CD4-positive, alpha-beta T cell treated with Interleukin-1 beta for 1 hour (primary cell): ENCODE measurements at places on chromosomes 2 and 18.
A peak's percentile ranks its signal among the peaks of the same experiment; 100 is the strongest.

- no peak for DNase-seq
Measured at GRCh38 chr2:43218155-43218701, 8.2 kb downstream of the ZFP36L2 start.

DNA sequence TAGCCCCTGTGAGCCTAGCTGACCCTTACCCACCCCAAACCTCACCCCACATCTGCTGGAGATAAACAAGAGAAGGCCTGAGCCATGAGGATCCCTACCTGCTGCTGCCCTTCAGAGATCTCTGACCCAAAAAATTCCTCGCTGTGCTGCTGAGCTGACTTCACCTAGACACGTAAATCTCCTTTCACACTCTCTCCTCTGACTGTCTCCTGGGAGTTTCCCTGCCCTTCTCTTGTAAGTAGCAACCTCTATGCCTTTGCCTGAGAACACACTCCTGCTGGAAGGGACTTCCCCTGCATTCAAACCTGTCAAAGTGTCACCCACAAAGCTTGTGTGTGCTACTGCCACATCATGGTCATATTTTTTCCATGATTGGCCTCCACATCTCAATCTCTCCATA, 134.2 kb upstream of the NOL4 start:
- DNase-seq, result no peak

DNA sequence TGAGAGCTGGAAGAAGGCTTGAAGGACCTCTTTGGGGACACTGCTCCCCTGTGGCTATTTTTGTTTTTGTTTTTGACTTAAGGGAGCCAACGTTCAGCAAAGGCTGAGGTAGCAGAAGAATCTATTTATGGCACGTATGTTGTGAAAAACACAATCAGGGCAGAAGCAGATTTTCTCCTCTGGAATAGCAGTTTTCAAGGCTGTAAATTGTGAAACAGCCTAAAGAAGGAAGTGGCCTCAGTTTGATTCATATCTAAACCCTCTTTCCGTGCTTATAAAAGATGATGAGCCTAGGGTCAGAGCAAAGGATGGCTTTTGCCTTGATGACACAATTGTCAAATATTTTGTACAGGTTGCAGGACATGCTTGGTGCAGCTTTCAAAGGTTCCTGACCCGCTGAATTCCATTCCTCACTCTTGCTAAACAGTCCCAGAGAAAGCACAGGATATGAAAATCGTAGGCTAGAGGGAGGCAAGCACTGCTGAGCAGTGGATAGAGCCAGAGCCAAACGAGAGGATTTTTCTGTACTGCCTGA, 106.2 kb upstream of the DLX2 start:
- DNase-seq, result no peak

GRCh38 chr2:226211439-226211838, 588.2 kb downstream of the IRS1 start:
- no peak for DNase-seq

DNA sequence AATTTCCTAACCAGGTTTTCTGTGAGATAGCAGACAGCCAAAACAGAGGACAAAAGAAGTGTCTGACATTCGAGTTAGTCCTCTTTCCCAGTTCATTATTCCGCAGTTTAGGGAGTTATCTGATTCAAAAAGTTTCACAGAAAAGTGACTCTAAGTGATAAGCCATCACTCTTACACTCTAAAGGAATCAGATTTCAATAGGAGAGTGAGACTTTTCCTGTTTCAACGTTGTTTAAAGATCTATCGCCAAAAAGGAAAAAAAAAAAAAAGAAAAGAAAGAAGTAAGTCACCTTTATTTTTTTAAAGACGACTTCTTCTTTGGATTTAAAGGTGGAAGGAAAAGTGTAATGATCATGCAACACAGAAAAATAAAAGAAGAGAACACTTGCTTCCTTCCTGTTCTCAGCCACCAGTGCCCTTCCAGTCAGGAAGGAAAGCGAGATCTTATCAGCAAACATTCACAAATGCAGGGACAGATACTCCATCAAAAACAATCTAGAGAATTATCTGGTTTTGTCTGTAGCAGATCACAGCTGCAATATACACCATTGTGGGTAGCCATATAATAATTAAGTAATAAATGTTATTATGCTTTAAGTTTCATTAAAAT, 49.8 kb downstream of the TFPI start:
- DNase-seq, result no peak

GRCh38 chr18:36451454-36452251, 154.1 kb downstream of the FHOD3 start:
- no peak for DNase-seq

GRCh38 chr2:240718896-240719490, 27.3 kb downstream of the AQP12A start:
- no peak for DNase-seq

DNA sequence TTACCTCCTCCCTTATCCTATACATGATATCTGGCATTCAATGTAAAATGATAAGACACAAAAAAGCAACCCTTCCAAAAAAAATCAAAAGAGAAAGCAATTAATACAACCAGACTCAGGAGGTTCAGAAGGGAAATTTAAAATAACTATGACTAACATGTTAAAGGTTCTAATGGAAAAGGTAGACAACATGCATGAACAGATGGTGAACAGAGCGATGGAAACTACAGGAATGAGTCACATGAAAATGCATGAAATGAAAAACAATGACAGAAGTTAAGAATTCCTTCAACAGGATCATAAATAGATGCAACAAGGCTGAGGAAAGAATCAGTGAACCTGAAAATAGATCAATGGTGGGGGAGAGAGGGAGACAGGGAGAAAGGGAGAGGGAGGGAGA, 26.1 kb upstream of the ERCC3 start:
- no peak for DNase-seq

- DNase-seq, result no peak
Measured at GRCh38 chr2:10326151-10326616, 23.5 kb downstream of the HPCAL1 start.

- peak; percentile 82 for DNase-seq
Measured at GRCh38 chr2:73984922-73985307, 205 bp downstream of the TET3 start.

DNA sequence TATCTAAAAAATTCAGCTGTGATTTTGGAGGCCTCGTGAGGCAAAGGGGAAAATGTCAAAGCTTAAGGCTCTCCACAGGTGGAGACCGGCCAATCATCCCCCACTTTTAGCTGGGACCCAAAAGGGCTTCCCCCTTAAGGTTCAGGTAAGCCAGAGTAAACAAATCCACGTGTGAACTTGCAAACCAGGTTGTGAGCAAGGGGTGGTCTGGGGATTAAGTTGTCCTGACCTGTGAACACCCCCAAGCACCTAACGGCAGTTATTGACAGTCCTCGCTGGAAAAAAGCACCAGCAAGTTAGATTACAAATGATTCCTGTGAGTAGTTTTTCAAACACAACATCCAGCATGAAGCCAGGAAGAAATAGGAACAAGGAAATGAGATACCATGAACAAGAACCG, 42.9 kb downstream of the MYO7B start:
- no peak for DNase-seq

DNA sequence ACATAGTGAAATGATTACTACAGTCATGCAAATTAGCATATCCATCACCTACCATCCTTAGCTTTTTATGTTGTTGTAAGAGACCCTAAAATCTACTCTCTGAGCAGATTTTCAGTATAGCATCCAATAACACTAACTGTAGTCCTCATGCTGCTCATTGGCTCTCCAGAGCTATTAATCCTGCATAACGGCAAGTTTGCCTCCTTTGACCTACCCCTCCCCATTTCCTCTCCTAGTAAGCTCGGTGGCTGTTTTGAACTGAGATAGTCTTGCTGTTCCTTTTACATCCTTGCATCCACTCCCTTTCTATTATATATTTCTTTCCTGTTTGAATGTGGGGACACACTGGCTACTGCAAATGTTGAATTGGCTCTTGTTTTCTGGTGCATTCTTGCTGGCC, 481.5 kb downstream of the TSN start:
- no peak for DNase-seq

DNA sequence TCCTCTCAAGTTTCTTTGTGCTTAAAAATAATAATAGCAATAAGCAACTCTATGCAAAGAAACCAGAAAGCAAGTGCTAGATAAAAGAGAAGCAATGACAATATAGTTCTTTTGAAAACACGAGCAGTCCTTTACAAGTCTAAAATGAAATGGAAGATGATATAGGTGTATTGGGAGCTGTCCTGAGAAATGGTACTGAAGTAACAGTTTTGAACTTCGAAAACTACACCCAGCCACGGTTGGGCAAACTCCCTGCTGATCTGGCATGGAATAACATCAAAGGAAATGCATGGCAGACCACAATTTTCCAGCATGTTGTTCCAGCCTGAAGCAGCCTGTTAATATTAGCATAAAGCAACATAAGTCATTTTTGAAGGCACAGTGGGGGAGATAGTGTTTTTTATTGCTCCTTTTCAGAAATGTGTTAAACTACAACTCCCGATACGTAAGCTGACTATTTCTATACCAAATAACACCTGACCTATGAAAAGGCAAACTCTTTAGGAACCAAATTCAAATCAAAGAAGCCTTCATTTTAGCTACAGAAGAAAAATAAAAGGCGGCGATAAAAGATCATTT, 596.1 kb upstream of the KLHL29 start:
- no peak for DNase-seq

DNA sequence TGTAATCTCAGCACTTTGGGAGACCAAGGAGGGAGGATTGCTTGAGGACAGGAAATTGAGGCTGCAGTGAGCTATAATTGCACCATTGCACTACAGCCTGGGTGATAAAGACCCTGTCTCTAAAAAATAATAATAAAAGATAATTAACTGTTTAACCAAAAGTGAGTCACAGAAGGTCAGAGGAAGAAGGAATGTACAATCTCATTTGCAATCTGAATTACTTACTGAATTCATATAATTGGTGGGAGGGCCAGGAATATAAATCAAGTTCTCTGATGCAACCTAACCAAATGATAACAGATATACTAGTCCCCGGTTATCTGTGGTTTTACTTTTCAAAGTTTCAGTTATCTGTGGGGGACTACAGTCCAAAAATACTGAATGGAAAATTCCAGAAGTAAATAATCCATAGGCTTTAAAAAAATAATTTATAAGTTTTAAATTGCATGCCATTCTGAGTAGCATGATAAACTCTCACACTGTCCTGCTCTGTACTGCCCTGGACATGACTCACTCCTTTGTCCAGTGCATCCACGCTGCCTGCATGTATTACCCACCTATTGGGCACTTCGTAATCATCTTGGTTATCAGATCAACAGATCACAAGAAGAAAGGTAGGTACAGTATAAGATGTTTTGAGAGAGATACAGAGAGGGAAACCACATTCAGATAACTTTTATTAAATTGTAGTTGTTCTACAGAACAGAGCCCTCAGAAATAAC, 12.8 kb upstream of the MATN3 start:
- DNase-seq, result no peak

- no peak for DNase-seq
Measured at GRCh38 chr2:222248818-222249217, 50.0 kb downstream of the PAX3 start.

GRCh38 chr18:11714244-11714918, 25.3 kb downstream of the GNAL start:
- DNase-seq, result no peak

- DNase-seq, result no peak
Measured at GRCh38 chr2:47014564-47015051, 99.0 kb upstream of the MCFD2 start.

DNA sequence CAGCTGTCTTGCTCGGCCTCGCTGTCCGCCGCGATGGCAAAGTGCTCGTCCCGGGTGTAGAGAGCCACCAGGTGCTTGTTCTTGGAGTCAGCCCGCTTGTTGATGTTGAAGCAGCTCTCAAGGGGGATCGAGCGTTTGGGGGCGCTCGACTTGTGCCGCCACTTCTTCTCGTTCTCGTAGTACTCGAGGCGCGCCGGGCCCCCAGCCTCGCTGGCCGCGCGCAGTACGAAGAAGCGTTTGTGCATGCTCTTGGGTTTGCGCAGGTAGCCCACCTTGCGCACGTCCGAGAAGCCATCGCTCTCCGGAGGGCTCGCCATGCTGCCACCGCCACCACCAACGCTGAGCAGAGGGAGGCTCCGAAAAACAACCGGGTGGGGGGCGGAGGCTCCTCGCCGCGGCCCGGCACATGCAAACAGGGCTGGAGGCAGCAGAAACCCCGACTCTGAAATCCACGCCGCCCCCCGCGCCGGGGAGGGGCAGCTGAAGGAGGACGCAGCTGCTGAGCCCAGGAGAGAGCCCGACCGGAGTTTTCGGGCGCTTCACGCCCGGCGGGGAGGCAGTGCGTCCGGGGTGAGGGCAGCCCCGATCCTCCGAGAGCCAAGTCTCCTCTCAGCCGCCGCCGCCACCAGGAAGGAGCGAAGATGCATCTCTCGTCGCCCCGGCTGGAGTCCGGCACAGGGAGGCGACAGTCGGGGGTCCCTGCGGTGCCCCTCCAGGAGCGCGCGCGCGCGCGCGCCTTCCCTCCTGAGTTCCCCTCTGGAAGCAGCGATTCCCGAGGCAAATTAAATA, 1.0 kb downstream of the IRS1 start:
- peak; percentile 31 for DNase-seq

GRCh38 chr2:234164493-234165413, 114.3 kb downstream of the SPP2 start:
- DNase-seq, result peak; percentile 78

GRCh38 chr2:208334230-208334629, 68.2 kb downstream of the PIKFYVE start:
- no peak for DNase-seq

DNA sequence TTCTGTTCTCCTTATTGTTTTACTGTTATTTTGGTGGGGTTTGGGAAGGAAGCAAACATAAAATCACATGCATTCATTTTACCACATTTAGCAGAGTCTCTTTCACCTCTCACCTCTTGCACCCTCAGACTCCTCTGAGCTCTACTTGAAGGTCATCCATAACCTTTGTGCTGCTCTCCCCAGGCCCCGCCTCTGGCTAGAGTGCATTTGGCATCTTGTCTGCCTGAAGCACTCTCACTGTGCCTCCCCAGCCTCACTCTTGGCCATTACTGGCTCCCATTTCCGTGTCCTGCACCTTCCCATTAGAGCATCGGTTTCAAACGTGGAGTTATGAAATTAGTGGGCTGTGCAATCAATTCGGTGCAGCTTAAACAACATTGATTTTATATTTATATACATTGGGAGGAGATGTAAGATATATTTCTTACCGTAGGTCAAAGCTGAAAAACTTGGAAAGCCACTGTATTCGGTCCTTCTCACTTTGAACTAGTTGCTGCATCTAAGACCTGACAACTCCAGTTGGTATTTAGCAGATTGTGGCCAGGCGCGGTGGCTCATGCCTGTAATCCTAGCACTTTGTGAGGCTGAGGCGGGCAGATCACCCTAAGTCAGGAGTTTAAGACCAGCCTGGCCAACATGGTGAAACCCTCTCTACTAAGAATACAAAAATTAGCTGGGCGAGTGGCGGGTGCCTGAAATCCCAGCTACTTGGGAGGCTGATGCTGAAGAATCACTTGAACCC, 6.9 kb upstream of the ZFAND2B start:
- no peak for DNase-seq

DNA sequence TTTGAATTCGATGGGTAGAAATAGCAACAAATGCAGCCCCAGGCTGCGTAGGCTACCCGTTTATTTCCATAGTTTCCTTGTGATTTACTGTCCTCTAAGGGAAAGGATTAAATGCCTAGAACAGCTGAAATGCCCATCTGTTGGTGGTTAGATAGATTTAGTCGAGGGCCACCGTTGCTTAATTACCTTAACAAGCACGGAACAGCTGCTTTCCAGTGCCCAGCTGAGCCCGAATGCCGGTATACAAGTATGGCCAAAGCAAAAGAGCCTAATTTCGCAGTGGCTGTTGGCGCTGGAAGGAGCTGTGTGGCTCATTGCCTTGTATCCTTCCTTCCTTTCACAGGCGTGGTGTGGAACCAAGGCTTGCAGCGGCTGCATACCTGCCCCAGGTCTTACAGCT, 109.1 kb downstream of the CABLES1 start:
- no peak for DNase-seq

- DNase-seq, result no peak
Measured at GRCh38 chr2:11366326-11366741, 21.9 kb upstream of the ROCK2 start.

GRCh38 chr2:180359522-180360282, 352.6 kb upstream of the CWC22 start:
- DNase-seq, result peak; percentile 29
